Activated T-cell treated with anti-CD3 and anti-CD28 coated beads for 48 hours (primary cell): ENCODE measurements at places on chromosomes 12 and 14.

DNA sequence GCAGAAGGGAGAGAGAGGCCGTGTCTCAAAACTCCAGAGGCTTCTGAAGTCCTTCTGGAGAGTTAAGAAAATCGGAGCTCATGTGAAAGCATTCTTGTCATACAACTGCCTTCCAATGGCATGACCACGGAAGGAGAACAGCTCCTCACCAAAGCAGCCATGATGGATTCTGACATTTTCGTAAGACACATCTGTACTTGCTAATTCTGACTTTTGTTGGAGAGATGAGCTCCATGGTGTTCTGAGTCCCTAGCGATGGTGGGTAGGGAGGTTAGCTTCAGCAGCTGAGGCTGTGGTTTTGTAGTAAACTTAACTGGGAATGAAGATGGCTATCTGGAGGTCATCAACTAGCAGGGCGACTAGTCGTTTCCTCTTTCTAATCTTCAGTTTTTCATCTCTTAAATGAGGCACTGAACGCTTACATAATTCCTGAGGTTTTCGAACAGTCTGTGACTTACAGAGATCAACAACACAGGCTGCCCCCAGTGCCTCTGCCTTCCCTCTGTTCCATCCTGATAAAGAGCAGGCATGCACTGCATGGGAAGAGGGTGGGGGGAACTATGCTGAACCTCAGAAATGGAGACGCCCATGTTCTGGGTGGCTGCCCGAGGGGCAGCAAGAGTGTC is 28.6 kb upstream of the DICER1 start:
- DNase-seq: no peak

DNA sequence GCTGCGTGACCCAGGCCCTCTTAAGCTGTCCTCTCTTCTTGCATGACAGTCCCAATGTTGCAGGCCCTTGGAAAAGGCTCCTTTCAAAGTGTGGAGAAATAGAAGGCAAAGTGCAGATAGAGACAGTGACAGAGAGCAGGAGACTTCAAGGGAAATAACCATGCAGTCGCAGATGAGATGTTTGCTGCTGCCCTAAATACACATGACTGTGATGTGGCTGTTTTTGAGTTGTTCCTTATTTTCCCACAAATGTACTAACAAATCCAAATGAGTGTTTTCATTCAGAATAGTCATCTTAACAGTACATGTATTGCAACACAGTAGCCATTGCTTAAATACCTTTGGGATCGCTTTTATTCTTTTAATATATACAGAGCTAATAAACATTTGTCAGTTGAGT is 101.6 kb downstream of the SLC15A5 start:
- DNase-seq: no peak

DNA sequence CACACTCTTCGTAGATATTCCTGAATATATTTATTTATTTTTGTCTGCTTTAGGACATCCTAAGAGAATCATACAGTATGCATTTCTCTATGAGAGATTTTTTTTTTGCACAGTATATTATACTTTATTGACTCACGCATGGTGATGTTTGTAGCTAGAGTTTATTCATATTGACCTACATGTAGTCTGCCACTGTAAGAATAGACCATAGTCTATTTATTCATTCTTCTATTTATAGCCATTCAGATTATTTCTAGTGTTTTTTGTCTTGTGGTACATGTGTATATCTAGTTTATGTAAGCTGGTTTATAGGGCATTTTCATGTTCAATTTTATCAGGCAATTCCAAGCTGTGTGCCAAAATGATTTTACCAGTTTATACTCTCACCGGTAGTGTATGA is 45.2 kb downstream of the PCNX1 start:
- DNase-seq: no peak

DNA sequence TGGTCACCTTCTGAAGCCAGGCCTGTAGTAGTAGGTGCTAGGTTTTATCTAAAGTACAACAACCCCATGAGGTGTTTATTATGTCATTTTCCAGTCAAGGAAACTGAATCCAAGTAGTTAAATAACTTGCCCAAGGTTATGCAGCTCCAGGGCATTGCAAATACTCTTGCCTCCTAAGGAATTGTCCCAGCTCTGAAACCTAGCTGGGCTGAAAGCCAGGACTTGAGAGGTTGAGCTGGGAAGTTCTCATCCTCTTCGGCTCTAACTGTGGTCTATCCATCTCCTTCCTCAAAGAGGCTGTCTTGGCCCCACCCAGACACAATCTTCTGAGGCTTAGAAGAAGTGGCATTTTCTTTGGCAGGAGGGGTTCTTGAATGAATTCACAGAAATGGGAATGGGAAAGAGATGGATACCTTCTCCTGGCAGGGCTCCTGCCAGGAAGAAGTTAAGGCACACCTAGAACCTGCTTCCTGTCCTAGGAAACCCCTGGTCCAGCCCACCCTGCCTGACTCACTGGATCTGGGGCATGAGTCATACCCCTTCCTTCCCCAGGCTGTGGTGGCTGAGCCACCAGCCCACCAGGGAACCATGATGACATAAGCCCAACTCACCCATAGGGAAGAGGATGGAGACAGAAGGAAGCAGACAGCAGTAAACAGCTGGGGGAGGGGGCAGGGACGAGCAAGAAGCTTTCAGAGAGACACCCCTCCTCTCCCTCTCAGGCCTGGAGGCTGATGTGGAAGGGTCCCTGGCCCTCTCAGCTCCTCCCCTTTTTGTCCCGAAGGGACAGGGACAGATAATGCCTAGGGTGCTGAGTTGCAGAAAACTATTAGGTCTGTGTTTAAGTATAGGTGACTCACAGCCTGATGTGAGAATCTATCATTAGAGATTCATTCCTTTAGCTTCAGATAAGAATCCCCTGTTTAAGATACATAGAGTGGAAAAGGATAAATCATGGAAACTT is 2.1 kb upstream of the PLEK2 start:
- peak; percentile 48 for DNase-seq

DNA sequence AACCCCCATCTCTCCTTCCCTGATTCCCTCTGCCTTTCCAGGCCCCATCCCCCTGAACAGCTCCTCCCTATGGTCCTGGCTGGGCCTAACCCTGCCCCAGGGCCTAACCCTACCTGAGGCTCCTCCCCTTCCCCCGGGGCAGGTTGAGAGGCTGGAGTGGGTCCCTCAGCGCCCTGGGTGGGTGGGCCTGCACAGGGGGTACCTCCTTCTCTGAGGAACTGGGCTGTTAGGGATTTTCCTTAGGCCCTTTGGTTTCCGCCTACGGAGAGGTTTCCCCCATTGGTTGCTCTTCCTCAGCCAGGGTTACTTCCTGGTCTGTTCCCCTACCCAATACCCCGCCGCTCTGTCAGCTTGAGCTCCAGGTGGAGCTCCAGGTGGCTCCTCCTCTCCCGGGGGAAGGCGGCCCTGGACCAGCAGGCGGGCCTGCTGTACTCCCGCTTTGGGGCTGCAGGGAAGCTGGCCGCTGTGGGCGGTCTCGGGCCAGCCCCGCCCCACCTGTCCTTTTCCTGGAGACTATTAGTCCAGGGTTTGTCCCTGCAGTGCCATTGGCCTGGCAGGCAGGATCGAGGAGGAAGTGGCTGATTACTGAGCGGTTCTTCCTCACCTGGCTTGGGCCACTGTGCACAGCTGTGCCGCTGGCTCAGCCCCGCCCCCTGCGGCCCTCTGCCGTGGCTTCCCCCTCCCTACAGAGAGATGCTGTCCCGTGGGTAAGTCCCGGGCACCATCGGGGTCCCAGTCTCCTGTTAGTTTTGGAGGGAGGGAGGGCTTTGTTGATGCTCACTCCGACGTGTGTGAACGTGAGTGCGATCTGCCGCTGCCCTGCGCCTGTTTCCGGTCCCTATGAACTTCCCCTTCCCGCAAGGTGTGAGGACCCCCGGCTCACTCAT is 2.5 kb downstream of the C12orf57 start:
- no peak for DNase-seq

DNA sequence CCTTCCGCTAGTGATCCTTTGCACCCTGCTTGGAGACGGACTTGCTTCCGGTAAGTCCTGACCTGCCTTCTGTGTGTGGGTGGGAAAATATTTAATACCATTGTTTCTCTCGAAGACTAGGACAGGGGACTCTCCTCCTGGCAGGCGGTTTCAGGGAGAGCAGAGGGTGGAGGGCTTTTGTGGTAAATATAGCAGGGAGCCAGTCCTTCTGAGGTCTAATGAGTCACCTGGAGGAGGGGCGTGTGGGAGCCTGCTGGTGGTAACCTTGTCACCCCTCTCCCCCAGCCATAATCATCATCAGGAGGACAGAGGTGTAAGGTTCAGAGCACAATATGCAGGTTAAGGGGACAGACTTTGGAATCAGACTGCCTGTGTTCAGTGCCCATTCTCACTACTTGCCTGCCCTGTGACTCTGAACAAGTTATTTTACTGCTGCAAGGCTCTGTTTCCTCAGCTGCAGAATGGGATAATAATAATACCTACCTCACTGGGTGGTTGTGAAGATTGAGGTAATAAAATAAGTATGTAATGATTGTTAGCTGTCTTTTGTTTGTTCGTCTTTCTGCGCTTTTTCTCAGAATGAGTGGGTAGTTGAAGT is 47.4 kb downstream of the SUSD6 start:
- no peak for DNase-seq

DNA sequence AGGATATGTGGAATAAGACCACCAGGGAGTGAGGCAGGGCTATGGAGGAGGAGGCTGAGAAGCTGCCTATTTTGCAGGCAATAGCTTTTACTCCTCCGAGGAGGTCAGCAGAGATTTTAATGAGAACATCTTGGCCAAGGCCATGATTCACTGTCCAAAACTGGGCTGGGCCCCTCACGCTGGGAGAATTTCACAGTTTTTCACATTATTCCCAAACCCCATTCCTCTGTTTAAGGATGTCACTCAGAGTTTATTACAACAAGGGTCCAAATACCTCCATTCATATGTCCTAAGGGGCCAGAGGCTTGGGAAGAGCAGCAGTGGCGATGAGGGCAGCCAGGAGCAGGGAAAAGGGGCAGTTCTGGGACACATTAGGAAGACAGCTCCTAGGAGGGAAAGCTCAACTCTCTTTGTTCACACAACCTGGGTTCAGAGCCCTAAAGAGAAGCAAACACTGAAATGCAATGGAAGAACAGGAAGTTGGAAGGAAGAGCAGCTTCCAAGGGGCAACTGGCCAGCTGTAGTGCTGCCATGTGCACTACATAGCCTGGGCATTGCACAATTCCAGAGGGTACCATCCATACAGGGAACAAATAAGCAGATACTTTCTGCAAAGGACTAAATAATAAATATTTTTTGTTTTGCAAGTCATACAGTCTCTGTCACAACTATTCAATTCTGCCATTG is 283.2 kb downstream of the NUAK1 start:
- no peak for DNase-seq

- no peak for DNase-seq
Measured at GRCh38 chr12:1776170-1776921, 44.0 kb upstream of the LRTM2 start.

- DNase-seq: no peak
Measured at GRCh38 chr12:56661560-56661959, 15.8 kb upstream of the ATP5F1B start.

- no peak for DNase-seq
Measured at GRCh38 chr14:64891839-64892375, 12.2 kb upstream of the SPTB start.

- DNase-seq: no peak
Measured at GRCh38 chr12:39395866-39396265, 47.1 kb downstream of the KIF21A start.

DNA sequence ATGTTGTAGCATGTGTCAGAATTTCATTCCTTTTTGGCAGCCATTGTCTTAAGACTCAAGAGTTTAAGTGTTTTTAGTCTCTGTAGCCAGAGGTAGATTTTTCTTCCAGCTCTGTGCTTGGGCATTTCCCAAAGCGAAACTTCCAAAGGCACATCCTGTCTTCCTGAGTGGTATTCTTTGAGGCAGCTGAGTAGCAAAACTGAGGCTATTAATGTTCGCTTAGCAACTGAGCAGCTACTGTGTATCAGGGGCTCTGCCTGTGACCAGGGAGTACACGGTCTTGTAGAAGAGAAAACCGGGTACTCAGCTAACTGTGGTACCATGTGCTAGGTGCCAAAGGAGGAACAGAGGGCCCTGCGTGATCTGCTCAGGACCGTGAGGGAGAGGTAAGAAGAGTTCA is 52.0 kb downstream of the ETV6 start:
- no peak for DNase-seq

DNA sequence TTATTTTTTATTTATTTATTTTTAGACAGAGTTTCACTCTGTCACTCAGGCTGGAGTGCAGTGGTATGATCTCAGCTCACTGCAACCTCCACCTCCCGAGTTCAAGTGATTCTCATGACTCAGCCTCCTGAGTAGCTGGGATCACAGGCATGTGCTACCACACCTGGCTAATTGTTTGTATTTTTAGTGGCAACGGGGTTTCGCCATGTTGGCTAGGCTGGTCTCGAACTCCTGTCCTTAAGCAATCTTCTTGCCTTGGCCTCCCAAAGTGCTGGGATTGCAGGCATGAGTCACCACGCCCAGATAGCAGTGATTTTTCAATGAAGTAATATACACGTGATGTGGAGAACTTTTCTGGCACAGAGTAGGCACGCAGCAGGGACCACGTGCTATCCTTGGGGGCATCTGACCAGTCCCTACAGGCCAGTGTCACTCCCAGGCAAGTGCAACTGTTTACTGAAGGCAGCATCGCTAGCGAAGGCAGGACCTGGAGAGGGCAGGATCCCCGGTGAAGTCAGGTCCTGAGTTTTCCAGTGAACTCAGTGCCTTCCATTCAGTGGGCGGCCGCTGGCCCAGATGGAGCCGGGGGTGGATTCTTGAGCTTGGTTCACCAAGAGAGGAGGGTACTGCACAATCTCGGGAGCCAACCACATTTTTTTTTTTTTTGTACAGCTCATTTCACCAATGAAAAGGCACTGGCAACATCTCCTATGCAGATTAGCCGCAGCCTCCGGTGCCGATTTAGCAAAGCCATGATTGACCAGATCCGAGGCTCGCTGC is 11.1 kb upstream of the CLMN start:
- DNase-seq: no peak

DNA sequence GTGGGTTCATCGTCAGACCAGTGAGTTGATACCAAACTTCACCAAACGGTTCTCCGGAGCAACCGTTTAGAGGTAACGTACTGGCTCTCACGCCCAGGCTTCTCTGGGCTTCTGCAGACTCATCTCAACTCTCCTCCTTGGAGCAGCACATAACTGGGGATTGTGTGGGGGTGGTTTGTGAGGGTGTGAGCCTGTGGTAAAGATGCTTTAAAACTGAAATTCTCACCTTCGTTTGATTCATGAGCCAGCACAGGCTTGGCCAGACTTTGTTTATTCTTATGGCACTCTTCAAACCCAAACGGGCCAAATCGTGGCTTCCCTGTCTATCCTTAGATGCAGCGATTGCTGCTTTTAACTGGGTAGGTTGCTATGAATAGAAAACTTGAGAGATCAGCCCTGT is 121.3 kb downstream of the SAMD4A start:
- no peak for DNase-seq

DNA sequence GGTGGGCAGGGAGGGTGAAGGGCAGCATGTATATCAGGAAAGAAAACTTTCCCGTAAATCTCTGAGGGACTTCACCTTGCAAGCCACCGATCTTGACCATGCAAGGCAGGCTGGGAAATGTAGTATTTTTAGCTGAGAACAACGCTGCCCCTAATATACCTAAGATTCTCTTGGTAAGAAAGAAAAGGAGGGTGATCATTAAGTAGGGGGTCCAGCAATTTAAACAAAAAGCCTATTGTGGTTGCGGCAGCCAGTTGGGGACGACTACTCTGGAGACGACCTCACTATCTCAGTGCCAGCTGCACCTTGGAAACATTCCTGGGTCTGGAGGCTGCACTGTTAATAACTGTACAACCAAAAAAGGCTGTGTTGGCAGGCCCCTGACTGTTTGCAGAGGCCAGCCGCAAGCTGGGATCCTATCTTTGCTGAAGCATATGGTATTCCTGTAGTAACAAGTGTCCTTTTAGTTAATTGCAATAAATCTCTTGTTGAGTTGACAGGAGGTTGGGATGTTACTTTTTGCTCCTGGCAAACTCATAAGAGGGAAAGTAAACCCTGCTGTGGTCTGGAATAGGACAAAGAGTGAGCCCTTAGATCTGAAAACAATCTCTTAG is 6.4 kb downstream of the APOLD1 start:
- no peak for DNase-seq
